ENCODE measurements at places on chromosomes 1 and 21. TPM values are rescaled to one million over a fixed set of nuclear protein-coding genes. Genes with fewer than 3 reads are reported as not detected.

Gene GUCA2A
- total RNA-seq, result not detected

Gene LENEP
- 0.13 TPM for total RNA-seq

Gene PM20D1
- 0.25 TPM for total RNA-seq

Gene IRF6
- 0.51 TPM for total RNA-seq

Gene DMRTA2
- total RNA-seq, result not detected

Gene CTH
- 1.0 TPM for total RNA-seq

Gene JAM2
- 1.4 TPM for total RNA-seq

Gene SFT2D2
- total RNA-seq, result 37.6 TPM

Gene NBPF19
- total RNA-seq, result 1.8 TPM

Gene E2F2
- total RNA-seq, result 1.9 TPM

DNA sequence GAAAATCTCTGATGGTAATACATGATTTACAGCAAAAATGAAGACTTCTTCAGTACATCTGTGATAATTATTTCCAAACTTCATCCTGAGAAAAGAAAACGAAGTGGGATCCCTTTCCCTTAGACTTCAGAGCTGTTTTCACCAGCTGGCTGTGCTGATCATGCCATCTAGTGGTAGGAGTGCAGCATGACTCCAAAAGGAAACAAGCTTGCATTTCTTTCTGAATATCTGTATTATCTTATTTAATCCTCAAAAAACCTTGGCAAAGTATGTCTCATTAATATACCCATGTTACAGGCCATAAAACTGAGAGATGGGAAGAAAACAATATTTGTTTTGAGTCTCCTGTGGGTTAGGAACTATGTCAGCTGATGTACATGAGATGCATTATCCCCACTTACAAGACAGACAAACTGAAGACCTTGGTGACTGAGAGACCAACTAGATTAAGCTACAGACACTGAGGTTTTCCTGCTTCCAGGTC lies 9.8 kb upstream of the GJA8 start:
- peak; percentile 25 for DNase-seq

- DNase-seq, result peak; percentile 10
These were observed 78.0 kb downstream of the ATP6V1G3 start for GRCh38 chr1:198462365-198463019.

- no peak for DNase-seq
These were observed 3.7 kb upstream of the RHEX start for GRCh38 chr1:206049293-206049692.

- DNase-seq, result no peak
These were observed 36.8 kb downstream of the CASZ1 start for GRCh38 chr1:10759413-10760200.

DNA sequence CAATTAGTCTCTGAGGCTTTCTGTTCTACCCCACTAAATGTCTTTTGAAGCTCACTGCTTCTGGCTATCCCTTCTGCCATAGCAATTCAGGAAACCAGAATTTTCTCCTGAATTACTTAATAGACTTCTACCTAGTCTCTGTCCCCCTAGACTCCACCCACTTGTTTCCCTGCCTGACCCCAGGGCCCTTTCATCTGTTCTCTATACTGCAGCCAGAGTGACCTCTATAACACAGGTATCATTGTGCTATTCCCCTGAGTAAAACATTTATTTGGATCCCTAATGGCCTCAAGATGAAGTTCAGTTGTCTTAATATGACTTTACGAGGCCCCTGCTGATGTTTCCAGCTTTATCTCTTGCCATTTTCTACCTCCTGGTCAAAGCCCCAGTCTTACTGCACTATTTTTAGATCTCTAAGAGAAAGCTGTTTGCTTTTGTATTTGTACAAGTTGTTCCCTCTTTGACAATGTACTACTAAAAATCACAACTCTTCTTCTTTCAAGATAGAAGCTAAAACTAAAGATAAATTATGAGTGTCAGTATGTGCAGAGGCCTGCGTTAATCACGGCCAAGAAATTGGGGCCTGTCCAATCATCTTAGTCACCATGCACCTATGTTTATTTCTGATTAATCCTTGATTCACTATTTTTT lies 54.5 kb downstream of the ATP1B1 start:
- DNase-seq, result no peak

- DNase-seq, result peak; percentile 82
These were observed 71.0 kb downstream of the PDE9A start for GRCh38 chr21:42724226-42724920.

DNA sequence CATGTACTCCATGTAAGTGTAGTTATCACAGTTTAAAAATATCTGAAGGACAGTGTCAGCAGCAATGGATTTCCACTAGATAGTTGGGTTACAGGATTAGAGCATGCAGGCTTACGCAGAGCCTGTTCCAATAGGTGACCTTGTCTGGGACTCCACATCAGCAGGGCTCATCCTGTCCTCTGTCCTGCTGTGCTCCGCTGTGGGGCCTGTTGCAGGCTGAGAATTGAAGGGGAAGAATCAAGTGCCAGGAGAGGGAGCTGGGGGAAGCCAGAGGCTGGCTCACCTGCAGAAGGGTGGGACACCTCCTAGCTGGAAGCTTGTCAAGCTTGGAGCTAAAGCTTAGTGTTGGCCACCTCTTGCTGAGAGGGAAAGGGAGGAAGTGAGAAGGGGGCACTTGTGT lies 62.8 kb downstream of the XCL2 start:
- DNase-seq, result no peak

- DNase-seq, result no peak
These were observed 119.0 kb upstream of the VAMP3 start for GRCh38 chr1:7652061-7652460.

GRCh38 chr1:93620172-93620840 lies 61.3 kb downstream of the BCAR3 start:
- no peak for DNase-seq

- no peak for DNase-seq
These were observed 49.5 kb downstream of the LYST start for GRCh38 chr1:235817101-235817728.

DNA sequence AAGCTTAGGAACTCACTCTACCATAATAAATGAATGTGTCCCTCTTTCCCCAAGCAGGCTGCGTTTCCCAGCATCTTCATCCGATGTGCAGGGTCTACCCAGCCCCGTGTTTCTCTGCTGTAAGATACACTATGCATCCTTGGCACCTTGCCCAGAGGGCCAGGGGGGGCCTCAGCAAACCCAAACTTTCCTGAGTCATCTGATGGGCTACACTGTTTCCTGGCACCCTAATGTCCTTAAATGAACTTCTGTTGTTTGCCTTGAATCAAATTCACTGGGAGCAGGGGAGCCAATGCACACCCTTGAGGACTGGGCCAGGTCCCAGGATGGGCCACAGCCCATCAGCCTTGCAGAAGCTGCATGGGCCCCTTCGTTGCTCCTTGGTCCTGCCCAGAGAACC lies 145.5 kb downstream of the IGSF21 start:
- DNase-seq, result no peak

- DNase-seq, result peak; percentile 51
These were observed 600 bp downstream of the CLK2 start for GRCh38 chr1:155272466-155273342.

GRCh38 chr21:42534421-42535378 lies 21.0 kb downstream of the SLC37A1 start:
- DNase-seq, result no peak

- DNase-seq, result no peak
These were observed 21.8 kb downstream of the LPAR3 start for GRCh38 chr1:84871181-84871580.

All from dermis microvascular lymphatic vessel endothelial cell (primary cell).